ENCODE measurements at places on chromosomes 12 and 14.
A peak's percentile ranks its signal among the peaks of the same experiment; 100 is the strongest.

- DNase-seq, result no peak
These were observed 154.3 kb downstream of the TMX1 start for GRCh38 chr14:51394384-51394783.

DNA sequence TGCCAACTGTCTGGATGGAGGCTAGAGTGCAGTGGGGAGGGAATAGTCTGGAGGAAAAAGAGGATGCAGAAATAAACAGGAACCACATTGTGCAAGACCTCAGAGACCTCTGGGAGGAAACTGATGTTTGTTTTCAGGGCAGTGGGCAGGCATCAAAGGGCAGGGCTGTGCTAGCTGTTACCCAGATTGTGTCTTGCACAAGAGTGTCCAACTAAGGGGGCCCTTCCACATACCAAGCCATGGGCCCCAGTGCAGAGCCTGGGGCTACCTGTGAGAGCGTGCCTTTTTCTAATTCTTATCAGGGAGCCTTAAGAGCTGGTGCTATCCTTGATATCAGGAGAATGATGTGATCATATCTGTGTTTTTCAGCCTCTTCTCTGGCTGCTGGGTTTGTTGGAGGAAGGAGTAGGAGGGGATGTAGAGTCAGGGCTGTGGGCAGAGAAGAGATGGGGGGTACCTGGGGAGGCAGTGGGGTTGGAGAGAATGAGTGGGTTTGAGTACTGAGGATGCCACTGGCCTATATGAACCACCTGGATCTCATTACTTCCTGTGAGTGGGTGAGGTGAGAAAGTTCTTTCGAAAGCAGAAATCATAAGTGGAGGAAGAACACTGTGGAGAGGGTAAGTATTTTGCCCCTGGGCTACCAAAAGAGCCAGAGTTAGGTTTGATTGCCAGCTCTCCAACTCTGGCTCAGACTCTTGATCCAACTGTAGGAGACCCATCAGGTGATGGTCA, 259.2 kb upstream of the CRY1 start:
- DNase-seq, result no peak

GRCh38 chr12:5328669-5329517, 103.0 kb upstream of the NTF3 start:
- no peak for DNase-seq

GRCh38 chr12:68608191-68608590, 2.5 kb upstream of the RAP1B start:
- DNase-seq, result no peak

DNA sequence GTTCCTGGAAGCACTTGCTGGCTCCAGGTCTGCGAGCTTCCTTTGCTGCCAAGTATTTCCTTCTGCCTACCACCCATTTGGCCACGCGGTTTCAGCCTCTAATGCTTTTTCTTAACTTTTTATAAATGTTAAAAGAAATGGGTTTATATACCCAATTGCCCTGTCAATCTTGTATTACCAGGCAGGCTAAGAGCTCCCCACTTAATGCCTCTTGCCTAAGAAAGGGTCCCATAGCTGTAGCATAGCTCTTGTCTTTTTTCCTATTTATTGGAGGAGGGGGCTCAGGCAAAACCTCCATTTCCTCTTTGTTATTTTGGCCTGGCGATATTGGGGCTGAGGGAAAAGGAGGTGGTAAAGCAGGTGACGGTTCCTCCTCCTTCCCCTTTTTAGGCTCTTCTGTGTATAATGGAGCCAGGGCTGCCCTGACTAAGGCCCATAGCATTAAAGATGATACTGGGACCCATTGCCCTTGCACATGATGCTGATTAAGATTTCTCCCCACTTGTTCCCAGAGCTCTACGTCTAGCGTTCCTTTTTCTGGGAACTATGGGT, 21.6 kb upstream of the BLTP3B start:
- DNase-seq, result no peak

GRCh38 chr12:6140651-6141447, 16.4 kb upstream of the VWF start:
- peak; percentile 28 for DNase-seq

DNA sequence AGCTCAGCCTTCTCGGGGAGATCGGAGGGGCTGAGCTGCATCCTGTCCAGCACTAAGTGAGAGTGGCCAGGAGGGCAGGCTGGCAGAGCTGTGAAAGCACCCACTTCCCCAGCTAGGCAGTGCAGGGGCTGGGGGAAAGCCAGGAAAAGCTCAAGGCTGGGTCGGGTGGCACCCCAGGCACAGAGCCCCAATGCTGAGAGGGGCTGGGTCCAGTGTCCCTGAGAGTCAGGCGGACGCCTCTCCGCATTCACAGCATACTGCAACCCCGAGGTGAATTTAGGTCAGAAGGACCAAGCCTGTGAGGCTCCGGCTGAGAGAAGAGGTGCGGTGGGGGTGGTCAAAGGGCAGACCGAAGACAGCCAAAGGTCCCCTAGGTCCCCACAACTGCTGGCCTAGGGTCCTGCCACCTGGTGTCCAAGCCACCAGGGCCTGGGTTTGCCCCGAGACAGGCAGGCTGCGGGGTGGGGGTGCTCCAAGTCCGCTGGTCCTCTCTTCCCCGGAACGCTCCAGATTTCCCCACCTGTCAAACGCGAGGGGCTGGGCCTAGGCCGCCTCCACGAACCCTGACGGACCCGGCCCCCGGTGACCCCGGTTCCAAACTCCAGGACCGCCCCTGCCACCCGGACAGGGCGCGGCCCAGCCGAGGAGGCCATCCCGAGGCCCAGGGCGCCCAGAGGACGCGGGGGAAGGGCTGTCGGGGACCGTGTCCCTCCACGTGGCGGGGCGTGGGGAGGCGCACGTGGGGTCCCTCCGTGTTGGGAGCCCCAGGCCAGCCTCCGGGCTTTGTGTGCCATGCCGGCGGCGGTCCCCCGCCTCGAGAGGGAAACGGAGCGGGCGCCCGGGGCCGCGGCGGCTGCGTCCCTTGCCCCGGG, 527 bp downstream of the CAMKK2 start:
- DNase-seq, result peak; percentile 2

- no peak for DNase-seq
These were observed 111.3 kb upstream of the SLC16A7 start for GRCh38 chr12:59484575-59484974.

GRCh38 chr12:56839915-56840325, 76.8 kb downstream of the HSD17B6 start:
- DNase-seq, result peak; percentile 16

GRCh38 chr12:6963791-6964413, 6.6 kb downstream of the PHB2 start:
- no peak for DNase-seq

- DNase-seq, result no peak
These were observed 1.2 kb upstream of the NEK9 start for GRCh38 chr14:75127903-75128595.

GRCh38 chr12:110068654-110069053, 20.3 kb upstream of the C12orf76 start:
- no peak for DNase-seq

- no peak for DNase-seq
These were observed 58.8 kb upstream of the FLRT2 start for GRCh38 chr14:85471156-85471555.

DNA sequence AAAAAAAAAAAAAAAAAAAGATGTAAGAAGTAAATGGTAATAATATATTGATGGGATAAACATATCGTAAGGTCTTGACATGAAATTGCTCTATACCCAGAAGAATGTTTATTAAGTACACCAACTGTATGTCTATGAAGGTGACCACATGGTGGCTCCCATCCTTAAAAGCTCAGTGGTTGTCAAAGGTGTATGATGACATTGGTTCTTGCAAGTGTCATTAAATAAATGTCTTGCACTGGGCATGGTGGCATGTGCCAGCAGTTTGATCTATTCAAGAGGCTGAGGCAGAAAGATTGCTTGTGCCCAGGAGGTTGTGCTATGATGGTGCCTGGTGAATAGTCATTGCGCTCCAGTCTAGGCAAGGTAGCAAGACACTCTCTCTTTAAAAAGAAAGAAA, 10.4 kb downstream of the CCT2 start:
- DNase-seq, result no peak

DNA sequence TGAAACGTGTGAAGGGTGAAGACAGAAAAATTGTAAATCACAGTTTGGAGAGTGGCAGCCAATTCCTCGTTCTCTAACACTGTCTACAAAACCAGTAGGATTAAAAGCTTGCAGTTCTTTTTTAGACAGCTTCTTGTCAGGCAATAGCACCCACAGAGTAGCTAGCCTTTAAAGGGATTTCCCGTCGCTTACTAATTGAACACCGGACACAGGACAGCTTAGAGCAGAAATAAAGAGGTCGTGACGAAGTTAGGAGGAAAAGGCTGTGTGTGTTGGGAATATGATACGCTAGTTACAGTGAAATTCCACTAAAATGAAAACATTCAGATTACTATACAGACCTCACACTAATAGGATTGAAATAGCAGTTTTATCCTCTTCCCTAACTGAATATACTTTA, 149.1 kb upstream of the FLRT2 start:
- DNase-seq, result no peak

- no peak for DNase-seq
These were observed 22.4 kb downstream of the PALS1 start for GRCh38 chr14:67263499-67264149.

DNA sequence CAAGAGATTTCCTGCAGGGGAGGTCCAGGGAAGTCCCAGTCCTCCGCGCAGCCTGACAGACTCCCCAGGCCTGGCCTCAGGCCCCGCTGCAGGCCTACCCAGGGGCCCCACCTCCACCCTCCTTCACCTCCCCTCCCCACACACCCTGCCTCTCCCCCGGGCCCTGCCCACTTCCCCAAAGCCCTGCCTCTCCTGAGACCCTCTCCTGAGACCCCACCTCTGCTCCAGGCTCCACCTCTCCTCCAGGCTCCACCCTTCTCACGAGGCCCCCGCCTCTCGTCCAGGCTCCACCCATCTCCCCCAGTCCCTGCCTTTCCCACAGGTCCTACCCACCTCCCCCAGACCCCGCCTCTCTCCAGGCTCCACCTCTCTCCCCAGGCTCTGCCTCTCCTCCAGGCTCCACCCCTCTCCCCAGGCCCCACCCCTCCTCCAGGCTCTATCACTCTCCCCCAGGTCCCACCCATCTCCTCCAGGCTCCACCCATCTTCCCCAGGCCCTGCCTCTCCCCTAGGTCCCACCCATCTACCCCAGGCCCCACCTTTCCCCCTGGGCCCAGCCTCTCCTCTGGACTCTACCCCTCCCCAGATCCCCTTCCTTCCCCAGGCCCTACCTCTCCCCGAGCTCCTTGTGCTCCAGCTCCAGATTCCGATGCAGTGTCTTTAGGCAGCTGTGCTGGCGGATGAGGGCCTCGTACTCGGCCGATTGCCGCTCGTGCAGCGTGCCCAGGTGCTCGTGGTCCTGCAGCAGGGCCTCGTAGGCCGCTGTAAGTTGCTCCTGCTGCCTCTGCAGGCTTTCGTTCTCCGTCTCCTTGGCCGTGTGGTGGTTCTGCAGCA, 58.8 kb upstream of the GPR68 start:
- peak; percentile 72 for DNase-seq

DNA sequence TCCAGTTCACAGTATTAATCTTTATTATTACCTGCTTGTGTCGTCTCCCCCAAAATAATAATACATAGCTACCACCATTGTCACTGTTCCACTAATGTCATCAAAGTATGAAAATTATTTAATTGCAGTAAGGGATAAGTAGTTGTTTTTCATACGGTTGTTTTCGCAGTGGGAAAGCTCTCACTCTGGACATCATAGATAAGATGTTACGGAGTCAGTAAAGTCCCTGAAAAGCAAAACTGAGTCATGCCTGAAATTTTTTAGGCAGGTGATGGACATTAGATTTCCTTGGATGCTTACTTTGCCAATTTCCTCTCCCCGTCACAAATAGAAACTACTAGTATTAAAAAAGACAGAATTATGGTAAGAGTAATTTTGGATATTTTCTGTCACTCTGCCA, 13.2 kb downstream of the PNP start:
- no peak for DNase-seq

DNA sequence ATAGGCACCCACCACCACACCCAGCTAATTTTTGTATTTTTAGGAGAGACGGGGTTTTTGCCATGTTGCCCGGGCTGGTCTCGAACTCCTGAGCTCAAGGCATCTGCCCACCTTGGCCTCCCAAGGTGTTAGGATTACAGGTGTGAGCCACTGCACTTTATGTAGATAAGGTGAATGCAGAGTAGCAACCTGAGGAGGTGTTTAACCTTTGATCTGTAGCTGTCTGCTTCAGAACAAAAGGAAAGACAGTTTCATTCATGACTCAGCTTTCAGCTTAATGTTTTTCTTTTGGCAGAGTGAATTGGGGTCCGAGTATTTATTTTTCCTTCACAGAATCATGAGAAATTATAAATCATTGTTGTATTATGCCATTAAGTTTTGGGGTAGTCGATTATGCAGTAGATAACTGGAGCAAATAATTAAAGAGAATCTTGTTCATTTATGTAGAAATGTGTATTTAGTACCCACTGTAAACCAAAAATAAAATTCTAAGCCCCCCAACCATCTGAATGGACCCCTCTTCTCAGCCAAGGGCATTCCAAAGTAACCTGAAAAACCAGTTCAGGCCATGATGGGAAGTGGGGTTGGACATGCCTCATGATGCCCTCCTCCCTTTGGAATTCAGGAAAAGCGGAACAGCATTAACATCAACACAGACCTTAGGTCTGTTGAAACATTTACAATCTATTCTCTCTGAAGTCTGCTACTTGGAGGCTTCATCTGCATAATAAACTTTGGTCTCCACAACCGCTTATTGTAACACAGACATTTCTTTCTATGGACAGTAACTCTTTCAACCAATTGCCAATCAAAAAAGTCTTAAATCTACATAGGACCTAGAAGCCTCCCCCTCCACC, 10.7 kb upstream of the STX2 start:
- no peak for DNase-seq

GRCh38 chr14:79915406-79915805, 295.9 kb downstream of the DIO2 start:
- DNase-seq, result no peak

GRCh38 chr12:43776498-43776897, 17.7 kb downstream of the IRAK4 start:
- DNase-seq, result peak; percentile 49

DNA sequence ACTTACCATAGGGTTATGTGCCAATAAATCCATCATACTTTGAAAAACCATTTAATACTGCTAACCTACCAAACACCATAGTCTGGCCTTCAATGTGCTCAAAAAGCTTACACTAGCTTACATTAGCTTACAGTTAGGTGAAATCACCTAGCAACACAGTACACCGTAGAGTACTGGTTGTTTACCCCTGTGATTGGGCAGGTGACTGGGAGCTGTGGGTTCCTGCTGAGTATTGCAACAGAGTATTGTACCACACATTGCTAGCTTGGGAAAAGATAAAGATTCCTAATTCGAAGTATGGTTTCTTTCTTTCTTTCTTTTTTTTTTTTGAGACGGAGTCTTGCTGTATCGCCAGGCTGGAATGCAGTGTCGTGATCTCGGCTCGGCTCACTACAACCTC, 5.6 kb downstream of the ATP5MC2 start:
- no peak for DNase-seq

Data from CD4-positive, alpha-beta T cell treated with Interleukin-10 for 1 hour (primary cell).